ENCODE measurements at places on chromosomes 2 and 18. TPM values are rescaled to one million over a fixed set of nuclear protein-coding genes. Genes with fewer than 3 reads are reported as not detected.

KLHL14 gene
- polyA plus RNA-seq: 0.15 TPM

DNA sequence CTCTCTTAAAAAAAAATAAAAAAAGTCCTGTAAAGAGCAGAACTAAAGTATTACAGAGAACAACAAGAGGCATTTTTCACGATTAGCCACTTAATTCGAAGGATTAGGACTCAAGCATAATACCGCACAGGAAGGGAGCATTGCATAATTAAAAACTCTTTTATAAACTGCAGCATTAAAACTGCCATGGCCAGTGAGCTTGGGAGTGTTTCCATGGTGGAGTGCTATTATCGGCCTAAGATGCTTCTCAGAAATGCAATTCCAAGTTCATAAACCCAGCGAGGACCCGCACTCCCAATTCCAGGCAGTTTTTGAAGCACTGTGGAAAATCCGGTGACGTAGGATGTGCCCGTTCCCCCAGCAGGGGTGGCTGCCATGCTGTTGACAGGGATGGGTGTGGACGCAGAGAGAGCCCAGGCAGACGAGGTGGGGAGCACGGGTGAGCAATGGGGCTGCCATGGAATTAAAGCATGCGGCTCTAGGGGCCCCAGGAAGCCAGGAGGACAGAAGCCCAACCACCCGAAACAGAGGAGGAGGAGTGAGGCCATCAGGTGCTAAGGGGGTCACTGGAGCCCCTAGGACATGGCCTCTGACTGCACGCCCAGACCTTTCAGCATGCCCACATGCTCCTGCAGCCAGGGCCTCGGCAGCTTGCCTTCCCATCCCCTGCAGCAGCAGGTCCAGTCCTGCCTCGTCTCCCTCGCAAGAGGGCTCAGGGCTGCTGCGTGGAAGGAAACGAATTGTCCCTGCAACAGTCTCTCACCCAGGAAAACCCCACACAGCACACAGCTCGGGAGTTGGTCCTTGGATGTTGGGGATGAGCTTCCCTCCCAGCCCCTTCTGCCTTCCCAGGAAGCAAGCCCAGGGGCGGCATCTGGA, 233.4 kb downstream of the NDUFA10 start:
- no peak for DNase-seq

ADD2 gene
- polyA plus RNA-seq: not detected

DNA sequence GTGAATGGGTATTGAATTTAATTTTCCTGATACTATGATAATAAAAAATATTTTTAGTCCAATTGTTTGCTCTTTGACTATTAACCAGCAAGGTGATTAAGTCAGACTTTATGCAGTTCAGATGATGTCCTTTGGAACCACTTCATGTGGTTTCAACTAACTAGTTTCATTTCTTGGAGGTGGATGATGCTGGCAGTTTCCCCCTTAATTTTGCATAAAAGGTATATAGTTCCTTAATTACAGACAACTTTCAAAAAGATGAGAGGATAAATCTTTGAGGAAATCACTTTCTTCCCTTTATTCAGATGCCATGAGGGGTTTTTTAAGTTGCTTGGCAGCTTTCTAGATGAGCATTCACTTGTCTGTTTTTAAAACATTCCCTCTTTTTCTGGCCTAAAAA, 223.1 kb downstream of the PHLPP1 start:
- no peak for DNase-seq

DNA sequence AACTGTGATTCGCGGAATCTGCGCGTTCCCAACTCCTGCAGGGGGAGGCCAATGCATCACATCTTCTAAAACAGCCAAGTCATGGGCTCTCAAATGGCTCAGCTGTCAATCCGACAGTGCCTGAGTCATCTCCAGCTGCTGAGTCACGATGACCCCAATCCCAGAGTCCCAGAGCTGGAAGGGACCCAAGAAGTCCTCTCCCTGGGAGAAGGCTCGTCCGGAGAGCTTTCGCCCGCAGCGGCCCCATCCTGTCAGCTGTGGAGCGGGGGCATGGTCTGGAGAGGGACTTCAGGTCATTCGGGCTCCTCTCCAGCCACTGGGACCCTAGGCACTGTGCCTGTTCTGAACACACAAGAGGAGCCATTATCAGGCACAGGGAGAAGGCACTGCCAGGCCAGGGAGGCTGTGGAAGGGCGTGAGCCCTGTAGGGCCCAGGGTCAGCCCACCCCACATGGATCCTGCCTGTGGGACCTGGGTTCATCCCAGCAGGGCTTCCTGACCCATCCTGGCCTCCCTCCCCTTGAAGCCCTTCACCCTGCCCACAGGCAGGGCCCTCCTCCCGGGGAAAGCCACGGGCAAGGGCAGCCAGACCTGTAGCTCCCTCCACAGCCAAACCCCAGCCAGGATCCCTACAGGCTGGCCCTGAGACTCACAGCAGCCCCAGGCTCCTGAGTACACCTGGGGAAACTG, 47.6 kb upstream of the GPC1 start:
- DNase-seq: peak; percentile 39

DNA sequence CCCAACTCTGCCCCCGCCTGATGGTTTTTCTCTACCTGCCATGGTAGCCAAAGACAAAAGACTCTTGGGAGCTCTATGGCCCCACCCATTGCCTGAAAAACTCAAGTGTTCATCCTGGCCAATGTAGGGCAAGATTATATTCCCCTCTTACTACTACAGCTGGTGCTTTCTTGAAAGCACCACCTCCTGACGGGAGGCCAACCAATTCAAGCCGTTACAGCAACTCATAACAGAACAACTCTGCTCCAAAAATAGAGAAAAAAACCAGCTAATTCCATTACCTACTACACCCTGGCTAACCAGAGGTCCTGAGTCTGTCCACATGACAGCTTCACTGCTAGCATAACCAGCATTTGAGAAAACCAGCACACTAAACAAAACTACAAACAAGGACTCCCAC, 127.5 kb upstream of the GAREM1 start:
- no peak for DNase-seq

DNA sequence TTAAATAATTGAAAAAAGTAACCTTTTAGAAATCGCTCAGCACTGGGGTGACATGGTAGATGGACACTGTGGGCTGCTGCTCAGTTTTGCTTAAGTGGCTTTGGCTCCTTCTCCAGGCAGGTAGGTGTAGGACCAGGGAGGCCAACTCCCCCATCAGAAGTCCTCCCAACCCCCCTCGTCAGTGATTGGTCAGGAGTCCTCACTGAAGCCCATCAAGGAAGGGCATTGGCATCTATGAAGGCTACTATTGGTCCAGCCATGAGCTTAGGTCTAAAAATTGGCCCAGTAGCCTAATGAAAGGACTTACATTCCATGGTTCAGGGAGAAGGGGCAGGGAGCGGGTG, 34.7 kb downstream of the ST3GAL5 start:
- no peak for DNase-seq

FAM237A gene
- not detected for polyA plus RNA-seq

- no peak for DNase-seq
These were observed 263.1 kb downstream of the TNS1 start for GRCh38 chr2:217739741-217740140.

TRAPPC12 gene
- polyA plus RNA-seq: 69.9 TPM

DNA sequence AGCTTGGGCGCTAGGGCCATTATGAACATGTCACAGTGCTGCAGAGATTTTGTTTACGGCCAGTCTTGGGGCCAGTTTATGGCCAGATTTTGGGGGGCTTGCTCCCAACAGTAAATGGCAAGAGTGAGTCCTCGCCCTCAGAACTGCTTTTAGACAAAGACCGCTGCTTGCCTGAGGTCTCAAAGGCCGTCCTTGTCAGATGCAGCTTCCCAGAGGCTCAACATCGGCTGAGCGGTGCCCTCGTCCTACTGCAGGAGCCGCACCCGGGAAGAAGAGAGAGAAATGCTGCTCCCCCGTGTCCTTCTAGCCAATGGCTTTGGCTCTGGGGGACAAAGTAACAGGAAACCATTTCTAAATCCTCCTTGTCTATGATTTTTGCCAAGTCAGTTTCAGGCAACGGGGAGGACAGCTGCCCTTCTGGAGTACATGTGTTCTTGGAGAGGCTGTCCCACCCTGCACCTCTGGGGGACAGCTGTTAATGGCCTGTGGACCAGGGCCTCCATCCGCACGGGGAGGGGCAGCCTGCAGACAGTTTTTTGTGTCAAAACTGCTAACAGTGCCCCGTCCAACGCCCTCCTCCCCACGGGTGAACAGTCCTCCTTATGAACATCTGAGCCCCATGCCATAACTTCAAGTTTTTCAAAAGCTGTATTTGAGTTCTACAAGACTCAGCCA, 66.1 kb downstream of the C18orf63 start:
- no peak for DNase-seq

GRCh38 chr2:107936433-107937359, 49.6 kb upstream of the SLC5A7 start:
- DNase-seq: no peak

- DNase-seq: peak; percentile 31
These were observed 7.0 kb downstream of the CTIF start for GRCh38 chr18:48545757-48546321.

Measured in stomach (tissue), 19 donors.